ENCODE measurements at places on chromosomes 5 and 9.

DNA sequence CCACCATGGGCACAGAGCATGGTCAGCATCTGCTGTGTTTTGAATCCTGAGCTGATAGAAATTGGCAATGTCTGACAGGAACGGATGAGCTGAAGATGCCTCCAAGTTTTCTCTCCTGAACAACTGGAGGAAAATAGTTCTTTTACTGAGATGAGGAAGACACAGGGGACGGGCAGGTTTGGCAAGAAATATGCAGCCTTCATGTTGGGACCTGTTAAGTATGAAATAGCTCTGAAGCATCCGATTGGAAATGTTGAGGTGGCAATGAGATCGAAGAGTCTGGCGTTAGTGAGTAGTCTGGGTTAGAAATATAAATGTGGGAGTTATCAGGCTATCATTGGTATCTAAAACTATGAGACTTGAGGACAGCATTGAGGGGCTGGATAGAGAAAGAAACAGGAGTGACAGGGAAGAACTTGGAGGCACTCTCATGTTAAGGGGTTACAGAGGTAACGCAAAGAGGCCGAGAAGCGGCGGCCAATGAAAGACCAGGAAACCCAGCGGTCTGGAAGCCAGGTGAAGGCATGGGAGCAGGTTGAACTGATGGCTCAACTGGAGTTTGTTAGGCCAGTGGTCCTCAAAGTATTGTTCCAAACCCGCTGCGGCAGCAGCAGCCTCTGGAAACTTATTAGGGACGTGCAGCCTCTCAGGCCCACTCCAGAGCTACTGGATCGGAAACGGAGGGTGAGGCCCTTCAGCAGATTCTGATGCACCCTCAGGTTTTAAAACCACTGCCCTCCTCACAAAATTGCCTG, 1.0 kb upstream of the MAMDC2 start:
- DNase-seq: no peak

- DNase-seq: no peak
These were observed 2.6 kb downstream of the PDZD2 start for GRCh38 chr5:31641575-31641974.

GRCh38 chr9:94729199-94729598, 2.7 kb downstream of the AOPEP start:
- no peak for DNase-seq

DNA sequence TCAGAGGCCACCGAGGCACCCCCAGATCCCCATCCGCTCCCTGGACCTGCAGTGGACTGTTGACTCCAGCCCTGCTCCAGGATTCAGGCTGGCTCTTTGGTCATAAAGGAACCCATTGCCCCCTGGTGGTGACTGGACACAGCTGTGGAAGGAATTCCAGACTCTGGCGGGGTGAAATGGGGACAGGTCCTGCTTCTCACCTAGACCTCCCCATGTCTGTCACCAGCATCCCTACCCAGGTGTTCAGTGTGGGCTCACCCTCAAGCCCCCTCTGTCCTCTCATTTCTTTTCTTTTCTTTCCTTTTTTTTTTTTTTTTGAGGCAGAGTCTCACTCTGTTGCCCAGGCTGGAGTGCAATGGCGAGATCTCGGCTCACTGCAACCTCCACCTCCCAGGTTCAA, 25.5 kb upstream of the STXBP1 start:
- peak; percentile 79 for DNase-seq

DNA sequence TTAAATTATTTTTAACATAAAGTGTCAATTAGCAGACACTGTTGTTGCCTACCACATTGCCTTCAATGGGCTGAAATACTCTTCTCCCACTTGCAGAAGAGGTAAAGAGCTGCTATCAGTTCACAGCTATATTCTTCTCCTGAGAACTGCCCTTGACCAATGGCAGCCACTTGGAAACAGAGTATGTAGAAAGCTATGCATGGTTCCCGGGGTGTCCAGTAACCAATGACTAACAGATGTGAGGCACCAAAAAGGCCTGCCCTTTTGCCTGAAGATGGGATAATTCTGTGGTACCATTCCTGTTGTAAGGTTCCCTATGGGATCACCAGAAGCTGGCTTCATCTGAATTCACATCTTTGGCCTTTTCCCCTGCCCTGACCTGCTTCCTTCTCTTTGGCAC, 181.4 kb upstream of the MAP3K1 start:
- DNase-seq: no peak

- DNase-seq: no peak
These were observed 191.8 kb downstream of the MEF2C start for GRCh38 chr5:88691230-88691582.

- peak; percentile 65 for DNase-seq
These were observed 38.9 kb upstream of the UGCG start for GRCh38 chr9:111857555-111858211.
